ENCODE measurements at places on chromosomes 3 and 15.

GRCh38 chr3:107065094-107065861, 312.0 kb upstream of the CCDC54 start:
- DNase-seq = no peak

DNA sequence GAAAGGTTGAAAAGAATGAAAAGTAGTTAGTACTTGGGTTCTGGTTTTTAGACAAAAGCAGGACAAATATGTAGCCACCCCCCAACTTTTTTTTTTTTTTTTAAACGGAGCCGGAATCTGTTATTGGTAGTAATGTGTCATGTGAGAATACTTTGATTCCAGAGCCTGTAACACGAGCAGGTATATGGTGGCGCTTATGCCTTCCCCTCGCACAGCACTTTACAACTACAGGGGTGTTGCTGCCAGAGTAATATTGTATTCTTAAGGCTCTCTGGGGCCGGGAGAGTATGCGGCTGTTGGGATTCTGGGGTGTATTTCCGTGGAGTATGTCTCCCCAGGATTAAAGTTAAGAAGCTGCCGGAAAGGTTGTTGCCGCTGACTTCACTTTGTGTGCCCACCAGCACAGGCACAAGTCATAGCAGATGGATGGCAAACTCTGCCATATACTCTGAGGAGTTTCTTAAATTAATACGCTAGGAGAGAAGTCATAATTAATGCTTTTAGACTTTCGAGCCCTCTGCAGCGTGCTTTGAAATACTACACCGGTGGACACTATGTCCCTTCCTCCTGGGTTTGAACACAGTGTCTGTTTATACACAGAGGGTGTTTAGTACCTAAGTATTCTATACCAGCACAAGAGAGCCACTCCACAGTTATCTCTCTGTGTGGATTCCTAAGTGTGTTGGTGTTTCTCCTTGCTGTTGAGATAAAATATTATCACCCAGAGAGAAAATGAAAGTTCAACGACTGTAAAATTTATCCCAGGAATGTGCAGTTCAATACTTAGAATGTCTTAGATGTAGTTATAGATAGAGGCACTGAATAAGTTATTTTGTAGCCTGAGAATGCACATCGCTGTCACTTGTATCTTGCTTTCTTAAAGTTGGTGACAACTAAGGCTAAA, 1.4 kb downstream of the MBNL1 start:
- DNase-seq = peak; percentile 47

DNA sequence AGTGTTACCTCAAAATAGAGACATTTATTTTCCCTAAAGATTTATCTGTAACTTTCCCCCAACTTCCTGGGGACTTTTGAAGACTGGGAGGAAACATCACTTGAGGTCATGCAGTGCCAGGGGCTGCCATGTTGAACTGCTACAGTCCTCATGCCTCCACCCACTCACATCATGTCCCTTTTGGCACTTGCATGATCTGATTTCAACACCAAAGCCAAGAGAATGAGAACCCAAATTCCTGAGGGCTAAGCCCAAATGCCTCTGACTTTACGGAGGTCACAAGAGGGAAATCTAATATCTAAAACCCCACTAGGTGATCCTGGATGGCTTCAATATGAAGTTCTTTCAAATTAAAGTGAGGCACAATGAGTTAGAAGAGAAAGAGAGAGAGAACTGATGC, 213.1 kb downstream of the NTRK3 start:
- no peak for DNase-seq

DNA sequence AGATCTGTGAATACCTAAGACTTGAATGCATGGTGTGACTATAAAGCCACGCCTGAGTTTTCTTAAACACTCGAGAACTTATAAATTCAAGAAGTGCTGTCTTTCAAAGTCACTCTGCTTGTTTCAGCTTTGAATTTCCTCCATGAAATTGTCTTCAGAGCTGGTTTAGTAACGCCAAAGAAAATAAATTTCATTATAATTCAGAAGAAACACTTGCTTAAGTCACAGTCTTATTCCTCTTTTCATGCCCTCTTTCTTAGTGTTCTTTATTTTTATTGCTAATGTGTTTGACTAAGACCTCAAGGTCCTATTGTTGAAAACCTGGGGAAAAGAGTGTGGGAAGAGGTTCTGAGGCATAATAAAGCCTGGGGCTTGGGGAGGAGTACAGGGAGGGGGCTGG, 3.3 kb upstream of the RCN2 start:
- DNase-seq = no peak

DNA sequence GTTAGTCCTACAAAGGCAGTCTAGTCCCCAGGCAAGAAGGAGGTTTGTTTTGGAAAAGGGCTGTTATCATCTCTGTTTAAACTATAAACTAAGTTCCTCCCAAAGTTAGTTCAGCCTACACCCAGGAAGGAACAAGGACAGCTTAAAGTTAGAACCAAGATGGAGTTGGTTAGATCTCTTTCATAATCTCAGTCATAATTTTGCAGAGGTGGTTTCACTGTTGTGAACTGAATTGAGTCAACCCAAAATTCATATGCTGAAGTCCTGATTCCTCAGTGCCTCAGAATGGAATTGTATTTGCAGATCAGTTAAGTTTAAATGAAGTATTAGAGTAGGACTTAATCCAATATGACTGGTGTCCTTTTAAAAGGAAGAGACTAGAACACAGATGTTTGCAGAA, 101.0 kb upstream of the C3orf80 start:
- no peak for DNase-seq

- no peak for DNase-seq
These were observed 185.8 kb upstream of the TTC14 start for GRCh38 chr3:180416111-180416594.

DNA sequence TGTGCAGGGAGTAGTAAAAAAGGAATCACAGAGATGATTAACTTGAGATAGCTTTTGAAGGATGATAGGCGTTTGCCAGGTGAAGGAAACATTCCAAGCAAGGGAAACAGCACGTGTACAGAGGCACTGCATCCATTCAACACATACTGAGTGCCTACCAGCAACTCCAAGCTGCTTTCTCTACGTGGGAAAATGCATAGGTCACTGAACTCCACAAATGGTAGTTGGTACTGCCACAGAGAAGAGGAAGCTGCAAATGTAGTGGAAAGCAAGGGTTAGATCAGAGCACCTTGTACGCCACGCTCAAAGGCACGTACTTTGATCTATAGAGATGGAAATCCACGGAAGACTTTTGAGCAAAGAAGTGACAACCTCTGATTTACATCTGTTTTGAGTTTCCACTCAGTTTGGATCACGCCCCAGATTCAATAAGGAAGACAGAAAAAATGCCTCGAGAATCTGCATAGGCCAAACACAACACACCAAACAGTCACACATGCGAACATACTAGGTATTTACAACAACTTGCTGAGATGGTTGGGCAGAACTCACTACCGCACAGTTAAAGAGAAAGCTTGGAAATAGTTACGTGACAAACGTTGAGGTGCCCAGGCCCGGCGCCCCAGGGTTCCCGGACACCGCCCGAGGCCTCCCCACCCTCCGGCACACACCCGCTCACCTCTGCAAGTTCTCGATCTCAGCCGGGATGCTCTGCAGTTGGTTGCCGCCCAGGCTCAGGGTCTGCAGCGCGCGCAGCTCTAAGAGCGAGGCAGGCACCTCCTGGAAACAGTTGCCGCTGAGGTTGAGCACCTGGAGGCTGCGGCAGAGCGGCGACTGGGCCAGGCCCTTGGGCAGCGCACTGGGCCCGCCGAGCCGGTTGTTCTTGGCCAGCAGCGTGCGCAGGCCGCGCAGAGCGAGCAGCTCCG, 826 bp downstream of the LRRC58 start:
- DNase-seq = peak; percentile 36

DNA sequence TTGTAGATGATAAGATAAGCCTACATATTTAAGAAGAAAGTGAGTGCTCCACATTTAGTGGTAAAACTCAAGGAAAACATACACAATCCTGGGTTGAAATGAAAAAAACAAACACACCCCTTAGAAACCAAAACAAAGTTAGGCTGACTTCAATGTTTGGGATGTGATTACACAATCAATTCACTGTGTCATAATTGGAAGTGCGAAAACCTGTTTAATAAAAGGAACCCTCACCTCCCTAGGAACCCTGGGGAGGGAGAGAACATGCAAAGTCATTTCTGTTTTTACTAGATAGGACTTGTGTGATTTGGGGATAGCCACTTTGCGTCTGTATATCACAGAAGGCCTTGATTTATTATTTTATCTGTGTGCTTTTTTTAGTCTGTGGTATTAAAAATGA, 275.0 kb downstream of the NFKBIZ start:
- DNase-seq = no peak

- DNase-seq = no peak
These were observed 231.6 kb upstream of the AGTR1 start for GRCh38 chr3:148466143-148466542.

DNA sequence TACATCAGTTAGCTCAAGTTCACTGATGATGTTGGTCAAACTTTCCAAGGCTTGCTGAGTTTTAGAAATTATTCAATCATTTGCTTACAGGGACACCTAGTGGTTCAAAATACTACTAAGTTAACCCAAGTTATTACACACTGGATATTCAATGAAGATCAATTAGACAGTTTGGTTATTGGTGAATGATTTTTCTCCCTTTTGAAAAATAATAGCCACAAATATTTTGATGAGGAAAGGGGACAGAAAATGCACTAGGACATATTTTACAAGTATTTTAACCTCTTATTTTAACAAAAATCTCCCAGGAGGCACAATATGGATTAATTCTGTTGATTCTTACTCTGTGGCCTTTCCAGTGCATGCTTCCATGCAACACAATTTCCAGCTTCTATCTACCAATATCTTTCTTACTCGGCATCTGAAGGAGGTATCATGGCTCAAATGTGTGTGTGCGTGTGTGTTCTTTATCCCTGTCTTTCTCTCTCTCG, 20.1 kb upstream of the GOLGA6L2 start:
- no peak for DNase-seq

Measured in effector CD4-positive, alpha-beta T cell (primary cell).